Neural crest cell (in vitro differentiated cells): ENCODE measurements at places on chromosomes 7 and 10. TPM values are rescaled to one million over a fixed set of nuclear protein-coding genes. Genes with fewer than 3 reads are reported as not detected.

MMD2 gene
- total RNA-seq = 0.25 TPM in 1 of 2 replicates, not detected in the other

FAM25C gene
- total RNA-seq = not detected in 2 replicates

DNA sequence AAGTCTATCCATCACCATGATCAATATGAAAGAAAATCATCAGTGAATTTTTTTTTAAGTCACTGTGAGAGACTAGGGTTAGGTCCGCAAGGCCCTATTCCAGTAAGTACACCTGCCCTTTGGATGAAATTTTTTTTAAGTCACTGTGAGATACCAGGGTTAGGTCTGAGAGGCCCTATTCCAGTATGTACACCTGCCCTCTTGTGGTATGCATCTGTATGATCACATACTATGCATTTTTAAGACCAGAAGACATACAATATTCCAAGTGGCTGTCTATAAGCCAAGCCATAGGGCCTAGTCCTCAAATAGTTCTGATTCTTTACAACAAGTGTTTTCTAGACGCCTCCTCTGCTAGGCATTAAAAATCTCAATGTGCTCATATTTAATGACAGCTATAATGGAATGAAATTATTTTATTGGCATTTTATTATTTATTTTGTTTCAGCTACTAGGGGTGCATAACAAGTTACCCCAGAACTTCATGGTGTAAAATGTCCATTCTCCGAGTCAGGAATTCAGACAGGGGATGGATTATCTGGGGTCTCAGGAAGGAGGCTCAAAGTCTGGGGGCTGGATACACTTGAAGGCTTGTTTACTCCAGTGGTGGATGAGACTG is 53.1 kb downstream of the TEX36 start:
- H3K36me3 ChIP-seq = no peaks in the 10 kb centered on the region
- H3K4me3 ChIP-seq = no peak overlapping the region
- H3K27me3 ChIP-seq = no peaks in the 10 kb centered on the region
- H3K27ac ChIP-seq = no peak overlapping the region
- no peak for DNase-seq

- no peaks in the 10 kb centered on the region for H3K27me3 ChIP-seq
- peaks cover 21% of the 10 kb centered on the region for H3K4me1 ChIP-seq
- H3K4me3 ChIP-seq = no peak overlapping the region
- no peak for DNase-seq
- H3K27ac ChIP-seq = peak overlapping the region; percentile 40
Measured at GRCh38 chr7:15967551-15967950, 281.1 kb upstream of the MEOX2 start.

DNA sequence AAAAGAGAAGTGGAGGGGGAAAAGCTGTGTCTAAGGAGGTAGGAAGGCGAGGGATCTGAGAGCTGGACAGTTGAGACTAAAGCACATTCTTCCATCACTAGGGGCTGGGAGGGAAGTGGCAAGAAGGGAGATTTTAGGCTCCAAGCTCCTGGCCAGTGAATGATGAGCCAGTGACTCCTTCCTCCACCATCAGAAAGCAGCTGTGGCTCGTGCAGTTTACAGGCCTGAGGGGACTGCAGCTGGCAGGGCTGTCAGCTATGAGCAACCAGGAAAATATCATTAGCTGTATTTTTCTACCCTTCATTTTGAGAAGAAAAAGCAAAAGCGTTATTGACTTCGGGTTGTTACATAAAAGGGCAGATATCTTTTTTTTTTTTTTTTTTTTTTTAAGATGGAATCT is 60.7 kb downstream of the GPAM start:
- H3K4me3 ChIP-seq = no peak overlapping the region
- no peaks in the 10 kb centered on the region for H3K27me3 ChIP-seq
- H3K36me3 ChIP-seq = no peaks in the 10 kb centered on the region
- no peaks in the 10 kb centered on the region for H3K4me1 ChIP-seq
- no peak overlapping the region for H3K27ac ChIP-seq
- no peak for DNase-seq

AMPH gene
- total RNA-seq = 32.4 and 33.7 TPM in 2 replicates
